ENCODE measurements at places on chromosomes 16 and 17.

DNA sequence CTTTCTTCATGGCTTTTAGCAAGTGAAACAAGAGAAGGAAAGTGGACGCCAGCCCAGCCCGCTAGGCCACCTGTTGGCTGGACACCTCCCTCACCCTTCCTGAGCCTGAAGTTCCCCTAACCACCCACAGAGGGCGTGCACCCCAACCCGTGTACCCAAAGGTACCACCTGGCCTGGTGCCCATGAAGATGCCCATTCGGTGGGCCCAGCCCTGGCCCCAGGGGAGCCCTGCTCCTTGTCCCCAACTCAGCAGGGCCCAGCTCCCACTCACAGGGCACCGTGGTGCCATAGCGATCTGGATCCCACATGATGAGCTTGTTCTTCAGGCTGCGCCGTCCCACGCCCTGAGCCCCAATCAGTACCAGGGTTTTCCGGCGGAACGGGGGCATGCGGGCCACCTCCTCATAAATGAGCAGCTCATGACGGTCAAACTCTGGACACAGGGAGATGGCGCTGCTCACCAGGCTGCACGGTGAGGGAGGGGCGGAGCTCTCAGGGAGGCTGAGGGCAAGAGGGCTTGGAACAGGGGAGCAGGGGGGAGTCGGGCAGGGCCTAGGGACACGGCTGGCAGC lies 26.8 kb downstream of the MPP2 start:
- DNase-seq: peak; percentile 41

DNA sequence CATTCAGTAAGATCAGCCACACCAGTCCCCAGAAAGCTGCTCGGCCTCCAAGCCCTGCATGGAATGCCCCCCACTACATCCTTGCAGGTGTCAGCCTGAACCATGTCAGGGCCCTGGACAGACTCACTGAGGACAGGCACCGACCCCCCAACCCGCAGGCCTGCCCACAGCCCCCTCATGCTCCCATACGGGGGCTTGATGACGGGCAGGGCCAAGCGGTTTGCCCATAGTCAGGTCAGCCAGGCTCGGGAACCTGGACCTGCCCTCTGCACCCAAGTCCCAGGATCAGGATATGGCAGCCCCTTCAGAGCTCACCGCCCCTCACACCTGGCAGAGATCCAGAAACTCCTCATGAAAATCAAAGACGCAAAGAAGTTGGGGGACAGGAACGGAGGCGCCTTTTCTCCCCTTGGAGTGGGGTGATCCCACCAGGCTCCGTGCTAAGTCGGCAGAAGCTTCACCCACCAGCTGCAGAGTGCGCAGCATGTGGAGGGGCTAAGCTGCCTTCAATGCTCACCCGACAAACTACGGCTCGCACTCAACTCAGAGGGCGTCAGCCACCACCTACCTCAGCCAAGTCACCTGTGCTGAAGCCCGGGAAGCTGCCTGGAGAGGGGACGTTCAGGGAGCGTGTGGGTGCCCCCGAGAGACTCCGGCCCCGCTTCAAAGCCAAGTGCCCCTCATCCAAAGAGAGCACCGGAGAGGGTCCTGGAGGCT lies 26.5 kb downstream of the GNPTG start:
- DNase-seq: no peak

DNA sequence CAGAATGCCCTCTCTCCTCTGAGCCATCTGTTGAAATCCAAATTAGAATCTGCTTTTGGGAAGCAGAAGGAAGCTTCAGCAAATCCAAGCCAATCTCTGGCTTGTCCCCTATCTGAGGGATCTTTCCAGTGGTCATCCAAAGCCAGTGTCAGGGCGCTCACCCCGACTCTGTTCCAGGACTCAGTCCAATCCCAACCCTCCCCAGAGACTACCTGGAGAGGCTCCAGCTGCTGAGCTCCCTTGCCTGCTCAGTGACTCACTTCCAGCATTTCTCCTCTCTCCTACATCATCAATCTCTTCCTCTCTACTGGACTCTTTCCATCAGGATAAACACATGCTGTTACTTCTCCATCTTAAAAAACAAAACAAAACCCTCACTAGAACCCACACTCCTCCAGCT lies 2.4 kb downstream of the MATCAP1 start:
- DNase-seq: peak; percentile 82

DNA sequence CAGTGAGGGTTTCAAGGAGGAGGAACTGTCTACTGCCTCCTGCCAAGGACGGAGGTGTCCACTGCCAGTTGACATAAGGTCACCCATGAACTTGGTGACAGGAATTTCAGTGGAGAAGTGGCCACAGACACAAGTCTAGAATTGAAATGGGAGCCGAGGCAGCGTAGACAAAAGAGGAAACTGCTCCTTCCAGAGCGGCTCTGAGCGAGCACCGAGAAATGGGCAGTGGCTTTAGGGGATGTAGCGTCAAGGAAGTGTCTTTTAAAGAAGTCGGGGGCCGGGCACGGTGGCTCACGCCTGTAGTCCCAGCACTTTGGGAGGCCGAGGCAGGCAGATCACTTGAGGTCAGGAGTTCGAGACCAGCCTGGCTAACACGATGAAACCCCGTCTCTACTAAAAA lies 3.1 kb upstream of the SERPINF1 start:
- no peak for DNase-seq

DNA sequence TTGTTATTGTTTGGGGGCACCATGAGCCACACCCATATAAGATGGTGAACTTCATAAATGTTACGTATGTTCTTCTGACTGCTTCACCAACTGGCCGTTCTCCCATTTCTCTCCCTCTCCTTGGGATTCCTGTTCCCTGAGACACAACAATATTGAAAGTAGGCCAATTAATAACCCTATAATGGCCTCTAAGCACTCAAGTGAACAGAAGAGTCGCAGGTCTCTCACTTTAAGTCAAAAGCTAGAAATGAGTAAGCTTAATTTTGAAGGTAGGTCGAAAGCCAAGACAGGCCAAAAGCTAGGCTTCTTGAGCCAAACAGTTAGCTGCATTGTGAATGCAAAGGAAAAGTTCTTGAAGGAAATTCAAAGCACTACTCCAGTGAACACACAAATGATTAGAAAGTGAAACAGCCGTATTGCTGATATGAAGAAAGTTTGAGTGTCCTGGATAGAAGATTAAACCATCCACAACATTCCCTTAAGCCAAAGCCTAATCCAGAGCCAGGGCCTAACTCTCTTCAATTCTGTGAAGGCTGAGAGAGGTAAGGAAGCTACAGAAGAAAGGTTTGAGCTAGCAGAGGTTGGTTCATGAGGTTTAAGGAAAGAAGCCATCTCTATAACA lies 25.8 kb downstream of the HLF start:
- no peak for DNase-seq

- no peak for DNase-seq
Measured at GRCh38 chr17:4818276-4818675, 11.3 kb downstream of the PLD2 start.

DNA sequence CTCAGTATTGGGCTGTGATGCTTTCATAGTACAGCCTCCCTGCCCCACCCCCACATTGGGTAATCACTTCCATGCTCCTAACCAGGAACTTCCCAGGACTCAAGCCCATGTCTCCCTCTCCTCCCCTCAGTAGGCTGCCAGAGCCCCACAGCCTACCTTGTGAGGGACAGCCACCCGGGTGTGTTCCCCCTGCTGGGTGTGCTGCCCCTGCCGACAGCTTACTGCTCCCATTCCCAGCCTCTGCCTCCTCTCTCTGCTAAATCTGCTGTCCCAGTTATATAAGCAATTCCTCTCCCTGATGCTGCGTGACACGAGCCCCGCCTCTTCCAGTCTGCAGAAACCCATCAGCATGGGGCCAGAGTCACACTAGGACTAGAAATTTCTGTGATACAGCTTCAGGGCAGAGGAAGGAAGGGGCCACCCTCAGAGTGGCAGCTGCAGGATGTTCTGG lies at the start of gene RSKR:
RSKR (minus strand) TSS at position 255 of the 451 bp plus-strand sequence; CDS start at position 231, 24 bp downstream.
- DNase-seq: no peak

DNA sequence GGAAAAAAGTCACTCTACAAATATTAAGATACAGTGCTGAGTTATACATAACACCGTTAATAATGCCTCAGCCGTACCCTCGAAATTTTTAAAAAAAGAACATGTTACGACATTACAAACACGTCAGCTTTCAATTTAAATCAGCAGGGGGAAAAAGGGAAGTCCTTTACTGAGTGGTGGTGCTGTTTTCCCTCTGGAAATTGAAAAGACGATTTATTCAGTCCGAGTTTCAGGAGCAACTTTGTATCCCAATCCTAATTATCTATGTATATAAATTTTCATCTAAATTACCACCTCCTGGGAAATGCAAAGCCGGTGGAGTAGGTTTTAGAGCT lies 1.3 kb downstream of the NETO2 start:
- no peak for DNase-seq

Data from NCI-H226 (cell line).